Glutamatergic neuron (in vitro differentiated cells): ENCODE measurements at places on chromosomes 16 and 17.

GRCh38 chr17:59345476-59345875, 14.0 kb downstream of the YPEL2 start:
- no peak for DNase-seq

DNA sequence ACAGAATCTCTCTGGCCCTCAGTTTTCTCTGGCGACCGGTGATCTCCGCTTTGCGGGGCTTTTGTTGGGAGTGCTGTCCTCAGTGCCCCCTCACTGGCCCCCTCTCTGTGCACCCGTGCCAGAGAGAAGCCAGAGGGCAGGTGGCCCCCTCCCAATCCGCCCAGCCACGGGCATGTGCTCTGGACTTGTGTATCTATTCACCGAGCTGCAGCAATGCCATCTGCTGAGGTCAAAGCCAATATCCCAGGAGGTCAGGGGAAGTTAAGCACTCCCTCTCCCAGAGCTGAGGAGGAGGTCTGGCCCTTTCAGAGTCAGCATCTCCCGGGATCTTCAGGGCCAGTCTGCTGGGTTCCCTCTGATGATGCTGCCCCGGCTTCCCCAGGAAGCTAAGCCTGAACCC, 5.1 kb downstream of the CACNG5 start:
- peak; percentile 50 for DNase-seq

DNA sequence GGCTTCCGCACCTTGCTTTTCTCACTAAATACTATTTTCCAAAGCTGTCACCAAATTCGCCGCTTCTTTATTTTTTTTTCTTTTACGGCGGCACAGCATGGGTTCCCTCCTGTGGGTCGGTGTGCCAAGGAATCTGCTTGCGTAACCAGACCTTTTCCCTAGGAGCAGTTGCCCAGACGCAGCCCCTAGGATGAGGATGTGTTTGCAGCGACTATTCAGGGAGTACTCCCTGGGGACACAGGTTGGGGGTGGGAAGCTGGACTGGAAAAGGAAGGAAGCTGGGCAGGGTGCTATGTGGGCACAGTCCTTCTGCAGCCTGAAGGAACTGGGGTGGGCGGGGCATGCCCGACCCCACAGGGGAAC, 49.0 kb upstream of the ZCCHC14 start:
- no peak for DNase-seq

DNA sequence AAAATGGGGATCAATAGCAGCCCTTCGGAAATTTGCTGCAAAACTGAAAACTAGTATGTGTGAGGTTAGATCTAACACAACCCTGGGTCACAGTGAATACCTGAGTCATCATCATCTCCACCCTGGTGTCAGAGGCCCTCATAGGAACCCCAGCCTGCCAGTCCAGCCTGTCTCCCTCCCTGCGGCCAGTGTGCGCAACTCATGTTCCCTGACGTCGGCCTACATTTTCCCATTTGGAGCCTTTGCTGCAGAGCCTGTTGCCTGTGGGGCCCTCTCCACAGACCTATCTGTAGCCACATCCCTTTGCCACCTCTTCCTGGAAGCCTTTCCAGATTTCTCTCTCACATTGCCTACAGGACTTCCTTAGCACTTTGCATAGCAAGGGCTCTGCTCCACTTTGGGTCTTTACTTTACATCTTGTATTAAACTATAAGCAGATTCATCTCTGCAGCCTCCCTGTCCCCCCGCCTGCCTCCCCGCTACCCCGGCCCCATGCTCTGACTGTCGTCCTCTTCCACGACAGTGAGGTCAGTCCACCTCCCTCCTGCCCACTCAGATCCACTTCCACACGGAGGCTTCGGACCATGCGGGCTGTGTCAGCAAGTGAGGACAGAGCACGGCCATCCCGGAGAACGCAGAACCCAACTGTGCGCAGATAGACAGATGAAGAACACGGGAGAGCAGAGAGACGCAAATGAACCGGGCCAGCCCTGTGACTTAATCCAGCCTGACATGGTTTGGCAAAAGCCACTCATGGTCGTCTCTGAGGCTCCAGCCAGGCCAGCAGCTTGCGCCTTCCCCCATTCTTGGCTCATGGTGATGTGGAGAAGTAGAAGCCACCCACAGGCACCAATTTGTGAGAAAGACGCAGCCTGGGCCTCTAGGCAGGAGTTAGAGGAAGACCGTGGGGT, 31.0 kb downstream of the NGFR start:
- DNase-seq, result no peak

DNA sequence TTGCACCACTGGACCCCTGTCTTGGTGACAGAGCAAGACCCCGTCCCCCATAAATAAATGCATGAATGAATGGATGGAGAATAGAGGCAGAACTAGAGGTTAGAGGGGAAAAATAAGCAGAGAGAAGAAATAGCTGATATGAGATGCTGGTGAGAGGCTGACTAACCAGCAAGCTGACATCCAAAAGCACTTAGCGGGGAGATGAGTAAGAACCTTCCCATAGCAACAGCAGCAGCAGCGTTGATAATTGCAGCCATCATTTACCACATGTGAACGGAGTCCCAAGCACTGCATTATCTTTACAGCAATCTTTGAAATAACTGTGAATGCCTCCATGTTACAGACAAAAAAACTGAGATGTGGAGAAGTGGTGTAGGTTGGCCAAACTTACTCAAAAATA, 777.3 kb upstream of the EEF2KMT start:
- no peak for DNase-seq

- peak; percentile 87 for DNase-seq
Observed at GRCh38 chr17:45394913-45395568, 37.6 kb downstream of the ARHGAP27 start.

DNA sequence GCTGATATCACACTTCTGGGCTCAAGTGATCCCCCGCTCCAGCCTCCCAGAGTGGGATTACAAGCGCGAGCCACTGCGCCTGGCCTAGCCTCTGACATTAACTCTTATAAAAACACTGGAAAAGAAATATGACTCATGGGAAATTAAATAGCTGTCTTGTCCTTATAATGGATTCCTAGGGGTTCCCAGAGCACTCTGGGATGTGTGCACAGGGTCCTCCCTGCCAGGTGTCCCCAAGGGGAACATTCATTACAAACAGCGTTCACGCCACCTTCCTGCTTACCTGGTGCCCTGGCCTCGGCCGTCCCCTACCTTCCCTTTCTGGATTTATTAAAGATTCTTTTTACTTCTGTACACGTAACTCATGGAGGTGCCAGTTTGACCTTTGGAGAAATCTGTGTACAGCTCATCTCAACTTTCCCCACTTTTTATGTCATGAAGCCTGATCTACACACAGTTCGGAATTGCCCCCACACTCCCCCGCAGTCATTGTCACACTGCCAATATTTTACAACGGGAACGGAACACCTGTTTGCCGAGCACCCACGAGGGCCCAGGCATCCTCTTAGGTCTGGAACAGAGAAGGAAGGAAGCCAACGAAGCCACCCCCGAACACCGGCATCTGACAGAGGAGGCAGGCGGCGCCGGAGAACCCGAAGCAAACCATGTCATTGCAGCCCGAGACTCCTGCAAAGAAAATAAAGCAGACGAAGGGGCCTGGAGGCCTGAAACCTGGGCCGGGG, 39.7 kb upstream of the MEAK7 start:
- DNase-seq, result no peak

DNA sequence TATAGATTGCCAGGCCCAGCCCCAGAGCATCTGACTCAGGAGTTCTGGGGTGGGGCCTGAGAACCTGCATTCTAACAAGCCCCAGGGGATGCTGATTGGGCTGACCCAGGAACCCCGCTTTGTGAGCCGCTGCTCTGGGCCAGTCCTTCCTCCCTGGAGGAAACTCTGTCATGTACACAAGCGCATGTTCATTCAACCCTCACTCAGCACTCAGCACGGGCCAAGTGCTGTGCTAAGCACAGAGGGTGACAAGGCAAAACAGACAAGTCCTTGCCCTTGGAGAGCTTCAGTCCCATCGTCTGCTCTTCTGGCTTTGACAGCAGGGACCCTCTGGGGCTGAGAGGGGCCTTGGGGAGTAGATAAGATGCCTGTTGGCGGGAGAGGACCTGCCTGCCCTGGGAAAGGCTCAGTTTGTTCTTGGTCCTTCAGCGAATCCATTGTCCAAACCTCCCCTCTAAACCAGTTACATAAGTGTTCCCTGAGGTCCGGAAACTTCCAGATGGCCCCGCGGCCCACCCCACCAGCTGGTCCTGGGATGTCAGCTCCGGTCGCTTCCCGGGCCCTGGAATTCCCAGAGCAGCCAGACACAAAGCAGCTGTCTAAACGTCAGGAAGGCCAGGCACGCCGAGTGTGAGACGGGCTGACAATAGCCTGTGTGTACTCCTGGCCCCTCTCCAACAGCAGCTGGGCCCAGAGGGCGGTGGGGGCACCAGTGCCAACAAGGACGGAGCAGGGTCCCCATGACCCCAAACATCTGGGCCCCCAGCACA, 88.8 kb downstream of the ZDHHC7 start:
- peak; percentile 89 for DNase-seq

- peak; percentile 87 for DNase-seq
Observed at GRCh38 chr16:82639666-82640336, 13.0 kb downstream of the CDH13 start.

DNA sequence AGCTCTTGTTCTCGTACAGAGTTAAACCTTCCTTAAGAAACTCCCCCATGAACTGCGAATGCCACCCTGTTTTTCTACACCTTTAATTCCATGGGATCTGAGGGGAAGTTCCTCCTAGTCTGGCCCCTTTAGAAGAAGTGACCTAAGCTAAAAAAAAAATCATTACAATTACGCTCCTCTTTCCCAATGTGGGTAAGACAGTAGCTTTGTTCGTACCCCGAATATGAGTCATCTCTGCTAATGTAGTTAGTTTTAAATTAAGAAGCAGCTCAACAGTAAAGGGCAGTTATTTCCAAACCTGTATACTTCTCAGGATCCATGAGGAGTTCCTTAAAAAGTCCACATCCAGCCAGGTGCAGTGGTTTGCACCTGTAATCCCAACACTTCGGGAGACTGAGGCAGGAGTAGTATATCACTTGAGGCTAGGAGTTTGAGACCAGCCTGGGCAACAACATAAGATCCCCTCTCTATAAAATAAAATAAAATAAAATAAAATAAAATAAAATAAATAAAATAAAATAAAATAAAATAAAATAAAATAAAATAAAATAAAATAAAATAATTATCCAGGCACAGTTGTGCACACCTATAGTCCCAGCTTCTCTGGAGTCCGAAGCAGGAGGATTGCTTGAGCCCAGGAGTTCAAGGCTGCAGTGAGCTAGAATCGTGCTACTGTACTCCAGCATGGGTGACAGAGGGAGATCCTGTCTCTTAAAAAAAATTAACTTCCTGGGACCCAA, 26.1 kb downstream of the RCVRN start:
- DNase-seq, result no peak

DNA sequence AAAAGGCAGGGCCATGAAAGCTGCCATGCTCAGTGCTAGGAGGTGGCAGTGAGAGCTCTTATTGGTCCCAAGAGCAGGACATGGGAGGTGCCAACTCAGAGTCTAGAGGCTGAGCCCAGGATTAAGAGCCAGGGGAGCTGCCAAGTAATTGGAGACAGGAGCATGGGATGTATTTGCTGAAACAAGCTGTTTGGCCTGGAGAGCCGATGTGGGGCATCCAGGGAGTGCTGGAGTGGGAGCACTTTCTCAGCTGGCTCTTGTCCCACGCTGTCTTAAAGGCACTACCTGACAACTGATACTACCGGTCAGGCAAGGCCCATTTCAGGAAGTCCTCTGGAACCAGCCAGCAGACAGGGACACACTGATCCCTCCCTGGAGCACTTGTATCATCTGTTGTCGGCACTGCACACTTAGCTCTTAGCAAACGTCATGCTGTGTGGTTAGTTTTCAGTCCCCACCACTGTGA, 19.3 kb downstream of the ANKFN1 start:
- no peak for DNase-seq

DNA sequence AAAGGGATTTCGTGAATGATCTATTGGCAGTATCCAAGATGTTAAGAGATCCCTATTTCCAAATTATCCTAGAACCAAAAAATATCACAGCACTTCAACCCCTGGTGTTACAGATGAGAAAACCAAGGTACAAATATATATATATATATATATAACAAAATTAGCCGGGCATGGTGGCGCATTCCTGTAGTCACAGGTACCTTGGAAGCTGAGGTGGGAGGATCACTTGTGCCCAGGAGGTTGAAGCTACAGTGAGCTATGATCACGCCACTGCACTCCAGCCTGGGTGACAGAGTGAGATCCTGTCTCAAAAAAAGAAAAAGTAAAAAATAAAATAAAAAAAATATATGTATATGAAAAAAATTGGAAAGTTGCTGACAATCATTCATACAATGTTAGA, 637 bp upstream of the CLN3 start:
- no peak for DNase-seq

DNA sequence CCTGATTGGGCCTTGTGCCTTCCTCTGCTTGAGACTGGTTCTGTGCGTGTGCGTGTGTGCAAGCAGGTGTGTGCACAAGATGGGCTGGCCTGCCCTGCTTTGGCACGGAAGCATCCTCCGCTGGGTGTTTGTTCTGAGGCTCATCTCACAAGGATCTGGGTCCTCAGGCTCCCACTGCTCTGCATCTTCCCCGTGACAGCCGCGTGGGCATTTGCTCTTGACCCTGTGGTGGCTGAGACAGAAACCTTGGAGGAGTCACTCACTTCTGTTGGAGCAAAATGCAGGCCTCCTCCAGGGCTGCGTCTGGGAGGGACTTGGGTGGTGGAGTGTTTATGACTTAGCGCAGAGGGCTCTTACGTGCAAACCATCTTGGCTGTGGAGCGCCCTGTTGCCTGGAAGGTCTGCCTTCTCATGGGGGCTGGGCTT, 119.2 kb downstream of the RPTOR start:
- DNase-seq, result no peak

DNA sequence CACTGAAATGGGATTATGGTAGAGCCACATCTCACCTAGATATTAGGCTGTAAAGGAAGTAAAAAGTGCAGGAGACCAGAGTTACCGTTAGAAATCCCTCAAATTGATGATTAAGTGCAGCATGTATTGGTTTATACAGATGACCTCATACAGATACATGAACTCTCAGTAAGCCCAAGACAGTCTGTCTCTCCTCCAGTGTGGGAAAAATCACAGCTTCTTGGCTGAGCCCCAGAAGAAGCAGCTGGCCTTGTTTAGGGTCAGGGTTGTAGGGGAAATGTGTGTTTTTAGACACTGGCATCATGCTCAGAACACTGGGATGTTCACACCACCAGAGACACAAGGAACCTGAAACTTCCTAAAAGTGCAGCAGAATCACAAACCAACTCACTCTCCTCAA, 135.9 kb downstream of the KATNIP start:
- no peak for DNase-seq
